ENCODE measurements at places on chromosomes 13 and 19.

GRCh38 chr13:109844396-109844795, 58.0 kb upstream of the IRS2 start:
- DNase-seq = no peak

DNA sequence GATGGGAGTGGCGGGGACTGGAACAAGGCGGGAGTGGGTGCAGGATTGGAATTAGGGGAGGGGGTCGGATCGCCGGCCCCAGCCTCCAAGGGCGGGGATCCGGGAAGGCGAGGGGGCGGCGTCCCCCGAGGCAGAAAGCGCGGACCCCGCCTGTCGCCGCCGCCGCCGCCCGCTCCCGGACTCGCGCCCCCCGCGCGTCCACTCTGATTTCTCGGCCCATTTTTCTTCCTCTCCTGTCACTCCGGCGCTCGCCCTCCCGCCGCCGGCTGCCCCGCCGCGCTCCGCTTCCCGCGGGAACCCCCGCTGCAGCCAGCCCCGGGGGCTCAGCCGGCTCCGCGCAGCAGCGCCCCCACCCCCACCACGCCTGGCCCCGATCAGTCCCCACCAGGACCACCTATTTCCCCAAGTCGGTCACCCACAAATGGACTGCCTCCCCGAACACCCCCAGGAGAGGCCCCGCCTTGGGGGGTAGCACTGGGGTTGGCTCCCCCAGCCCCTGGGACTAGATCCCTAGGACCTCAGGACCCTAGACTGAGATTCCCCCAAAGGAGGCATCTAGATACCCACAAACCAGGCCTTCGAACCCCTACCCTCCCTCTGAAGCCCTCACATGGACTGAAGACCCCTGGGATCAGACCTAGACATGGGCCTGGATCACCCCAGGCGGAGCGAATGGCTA, 12.6 kb upstream of the ERFL start:
- DNase-seq = no peak

GRCh38 chr13:78595495-78596398, 7.6 kb downstream of the POU4F1 start:
- no peak for DNase-seq

GRCh38 chr19:38527466-38528136, 90.2 kb downstream of the MAP4K1 start:
- no peak for DNase-seq

DNA sequence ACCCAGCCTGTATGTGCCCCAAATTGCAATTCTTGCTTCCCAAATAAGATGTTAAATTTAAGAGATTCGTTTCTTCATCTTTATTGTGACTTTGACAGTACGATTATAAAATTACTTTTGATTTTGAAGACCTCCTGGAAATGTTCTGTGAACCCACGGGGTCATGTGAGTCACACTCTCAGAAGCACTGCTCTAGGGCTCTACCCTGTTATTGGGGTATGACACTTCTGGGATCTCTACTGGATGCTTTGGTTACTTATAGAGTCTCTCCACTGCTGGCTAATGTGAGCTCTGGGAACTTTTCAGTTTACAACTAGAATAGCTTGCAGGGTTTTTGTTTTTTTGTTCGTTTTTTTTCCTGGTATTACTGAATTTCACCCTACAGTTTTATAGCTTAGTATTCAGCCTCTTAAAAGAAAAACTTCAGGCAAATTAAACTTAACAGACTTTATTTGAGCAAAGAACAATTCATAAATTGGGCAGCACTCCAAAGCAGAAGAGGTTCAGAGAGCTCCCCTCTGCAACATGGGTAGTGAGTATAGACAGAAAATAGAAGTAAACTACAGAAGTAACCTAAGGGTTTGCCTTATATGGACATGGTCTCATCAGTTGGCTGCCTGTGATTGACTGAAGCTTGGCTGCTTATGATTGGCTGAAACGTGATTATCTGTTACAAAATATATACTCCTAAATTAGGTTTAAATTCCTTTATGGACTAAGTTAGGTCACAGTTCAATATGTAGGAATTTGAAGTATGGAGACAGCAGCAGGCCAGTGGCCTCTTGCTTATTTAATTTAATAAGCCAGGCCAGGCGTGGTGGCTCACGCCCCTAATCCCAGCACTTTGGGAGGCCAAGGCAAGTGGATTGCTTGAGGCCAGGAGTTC, 28.5 kb upstream of the PSPC1 start:
- no peak for DNase-seq

GRCh38 chr19:16036941-16037340, 39.4 kb upstream of the TPM4 start:
- DNase-seq = no peak

GRCh38 chr19:30419568-30420180, 47.5 kb downstream of the ZNF536 start:
- DNase-seq = no peak

DNA sequence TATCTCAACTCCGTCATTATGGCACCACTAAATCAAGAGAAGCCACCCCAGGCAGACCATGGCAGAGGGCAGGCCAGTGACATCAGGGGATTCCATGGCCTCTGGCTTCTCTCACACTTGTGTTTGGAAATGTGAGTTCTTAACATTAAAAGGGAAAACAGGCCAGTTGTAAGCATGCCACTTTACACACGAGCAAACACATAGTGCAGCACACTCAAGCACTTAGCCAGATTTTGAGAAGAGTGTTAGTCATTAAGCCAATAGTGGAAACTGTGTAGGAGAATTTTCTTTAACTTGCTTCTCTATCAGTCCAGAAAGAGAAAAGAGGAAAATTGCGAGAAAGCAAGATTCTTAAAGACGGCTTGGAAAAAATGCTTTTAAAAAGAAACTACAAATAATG, 401.5 kb downstream of the TDRD3 start:
- no peak for DNase-seq

GRCh38 chr19:6292006-6292405, 12.2 kb upstream of the MLLT1 start:
- no peak for DNase-seq

GRCh38 chr13:70703755-70704154, 595.5 kb upstream of the KLHL1 start:
- DNase-seq = peak; percentile 20

- no peak for DNase-seq
Observed at GRCh38 chr19:1355568-1356507, 27.9 kb upstream of the NDUFS7 start.

- no peak for DNase-seq
Observed at GRCh38 chr19:45972081-45972946, 1.4 kb downstream of the NOVA2 start.

GRCh38 chr13:113869263-113869662, 5.4 kb upstream of the GAS6 start:
- no peak for DNase-seq

DNA sequence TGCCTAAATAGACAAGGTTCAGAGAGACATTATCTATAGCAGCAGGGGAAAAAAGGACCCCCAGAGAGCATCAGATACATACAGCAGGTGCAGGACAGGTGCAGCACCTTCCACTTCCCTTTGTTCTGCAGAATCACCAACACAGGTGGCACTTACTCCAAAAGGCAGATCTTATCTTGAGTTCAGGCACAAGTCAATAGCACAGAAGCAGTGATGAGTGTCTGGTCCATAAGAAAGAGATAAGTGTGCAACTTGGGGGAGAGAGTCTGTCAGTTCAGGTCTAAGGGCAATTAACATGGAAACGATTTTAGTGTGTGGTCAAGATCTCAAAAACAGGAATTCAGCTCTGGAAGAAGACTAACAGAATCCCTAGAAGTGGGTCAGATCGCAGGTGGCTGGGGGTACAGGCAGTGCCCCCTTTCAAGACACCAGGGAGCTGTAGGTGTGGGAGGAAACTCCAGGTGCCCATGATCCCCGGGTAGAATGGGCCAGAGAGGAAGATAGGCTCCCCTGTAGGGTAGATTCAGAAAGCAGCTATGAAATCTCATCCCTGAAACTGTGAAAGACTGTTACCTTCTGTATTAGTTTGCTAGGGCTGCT, 40.6 kb downstream of the TNFSF11 start:
- DNase-seq = no peak

DNA sequence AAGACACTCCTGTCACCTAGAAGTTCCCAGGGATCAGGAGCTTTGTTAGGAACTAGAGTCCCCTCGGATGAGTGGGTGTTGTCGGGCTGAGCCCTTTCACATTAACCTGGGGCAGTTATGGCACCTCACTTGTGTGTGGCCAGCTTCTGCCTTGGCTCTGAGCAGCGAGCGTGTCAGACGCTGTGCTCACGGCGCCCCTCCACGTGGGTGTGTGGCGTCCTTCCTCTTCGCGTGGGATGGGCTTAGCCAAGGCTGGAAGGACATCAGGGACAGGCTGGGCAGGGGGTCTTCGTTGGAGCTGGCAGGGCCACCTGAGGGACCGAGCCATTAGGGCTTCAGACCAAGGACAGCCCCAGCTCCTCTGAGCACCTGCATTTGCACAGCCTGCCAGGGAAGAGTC, 23.4 kb downstream of the DOT1L start:
- no peak for DNase-seq

GRCh38 chr13:111245576-111246384, 74.7 kb upstream of the TEX29 start:
- no peak for DNase-seq

DNA sequence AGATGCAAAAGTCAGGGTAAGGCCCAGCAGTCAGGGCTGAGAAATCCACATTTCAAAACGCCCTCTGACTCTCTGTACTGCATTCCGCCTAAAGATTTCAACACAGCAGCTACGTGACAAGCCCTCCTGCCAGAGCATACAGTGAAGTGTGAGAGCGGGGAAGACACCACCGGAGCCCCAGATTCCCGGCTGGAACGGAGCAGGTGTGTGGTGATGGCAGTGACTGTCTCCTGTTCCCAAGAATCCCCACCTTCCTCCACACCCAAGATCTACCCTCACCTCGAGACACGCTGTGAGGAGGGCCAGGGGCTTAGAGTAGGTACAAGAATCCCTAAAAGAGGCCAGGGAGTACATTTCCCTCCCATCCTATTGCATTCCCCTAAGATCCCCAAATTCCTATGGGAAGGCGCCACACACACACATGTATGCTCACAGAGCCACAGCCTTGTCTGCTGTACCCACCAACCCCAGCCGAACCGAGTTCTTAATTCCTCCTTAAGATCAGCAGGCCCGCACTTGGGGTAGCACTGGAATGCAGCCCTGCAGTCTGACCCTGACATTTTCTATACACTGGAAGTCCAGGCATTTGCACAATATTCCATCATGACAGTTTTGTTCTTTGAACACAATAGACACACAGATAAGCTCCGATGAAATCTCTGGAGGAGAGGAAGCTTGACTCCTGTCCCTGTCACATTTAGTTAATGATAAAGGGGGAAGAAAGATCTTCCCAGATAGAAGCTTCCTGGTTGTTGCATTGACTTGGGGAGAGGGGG, 102.9 kb downstream of the FOXO1 start:
- DNase-seq = no peak

DNA sequence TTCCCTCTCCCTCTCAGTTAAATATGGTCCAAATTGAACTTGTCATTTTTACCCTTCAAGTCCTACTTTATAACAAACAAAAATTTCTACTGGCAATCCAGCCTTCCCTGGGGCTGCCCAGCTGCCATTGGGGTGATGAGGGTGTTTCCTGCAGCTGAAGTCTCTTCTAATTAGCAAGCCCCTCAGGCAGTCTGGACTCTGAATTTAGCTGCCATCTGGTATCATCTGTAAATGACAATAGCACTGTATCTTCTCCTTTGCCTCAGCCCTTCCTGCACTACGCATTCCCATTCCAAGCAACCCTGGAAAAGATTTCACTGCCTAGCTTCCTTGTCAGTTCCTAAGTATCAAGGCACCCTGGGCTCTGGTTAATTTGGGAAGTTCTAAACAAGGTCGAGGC, 331.1 kb upstream of the KLF12 start:
- DNase-seq = no peak

DNA sequence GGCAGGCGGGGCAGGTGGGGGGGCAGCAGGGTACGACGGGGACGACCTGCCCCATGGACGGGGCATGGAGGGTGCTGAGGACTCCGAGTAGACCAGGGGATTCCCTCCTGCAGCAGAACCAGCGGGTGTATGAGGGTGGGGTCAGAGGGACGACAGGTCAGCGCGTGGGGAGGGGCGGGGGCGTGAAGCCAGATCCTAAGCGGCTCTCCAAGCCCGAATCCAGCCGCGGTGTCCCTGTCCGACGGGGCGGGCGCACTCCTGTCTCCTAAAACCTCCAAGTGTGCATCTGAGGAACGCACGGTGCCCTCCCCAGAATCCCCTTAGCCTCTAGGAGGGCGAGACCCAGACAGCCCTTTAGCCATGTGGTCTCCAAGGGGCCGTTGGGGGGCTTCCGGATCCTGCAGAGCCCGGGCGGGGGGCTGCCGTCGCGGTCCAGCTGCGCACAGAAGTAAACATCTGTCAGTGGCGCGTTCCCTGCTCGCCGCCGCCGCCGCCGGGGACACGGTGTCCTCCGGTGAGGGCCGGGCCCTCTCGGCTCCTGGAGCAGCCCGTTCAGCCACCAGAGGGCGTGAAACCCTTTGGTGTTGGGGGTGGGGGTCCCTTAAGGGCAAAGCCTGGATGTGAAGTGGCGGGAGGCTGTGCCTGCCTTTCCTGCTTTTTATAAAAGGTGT, 730 bp downstream of the NRTN start:
- DNase-seq = no peak

- DNase-seq = peak; percentile 83
Observed at GRCh38 chr19:13846557-13847406, 30.2 kb upstream of the NANOS3 start.

- no peak for DNase-seq
Observed at GRCh38 chr19:5103061-5103701, 134.3 kb downstream of the KDM4B start.

Measured in HS-5 (cell line).